ENCODE measurements at places on chromosomes 16 and 17.

- no peak for DNase-seq
Measured at GRCh38 chr17:60577147-60577915, 22.7 kb upstream of the PPM1D start.

GRCh38 chr16:969508-970385 lies 1.0 kb downstream of the LMF1 start:
- DNase-seq = no peak

GRCh38 chr16:876041-876335 lies 75.5 kb upstream of the GNG13 start:
- DNase-seq = no peak

DNA sequence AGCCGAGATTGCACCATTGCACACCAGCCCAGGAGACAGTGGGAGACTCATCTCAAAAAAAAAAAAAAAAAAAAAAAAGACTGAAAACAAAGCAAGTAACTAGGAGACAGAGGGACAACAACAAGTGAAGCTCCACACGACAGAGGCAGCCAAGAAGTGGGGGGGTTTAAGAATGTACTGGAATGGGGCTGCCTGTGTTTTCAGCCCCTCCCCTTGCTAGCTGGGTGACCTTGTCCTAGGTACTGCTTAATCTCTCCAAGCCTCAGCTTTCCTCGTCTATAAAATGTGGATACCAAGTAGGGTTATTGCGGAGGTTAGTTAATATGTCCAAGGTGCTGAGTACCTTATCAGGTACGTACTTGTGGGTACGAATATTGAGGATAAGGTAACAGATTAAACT lies 163.8 kb upstream of the CACNG5 start:
- no peak for DNase-seq

DNA sequence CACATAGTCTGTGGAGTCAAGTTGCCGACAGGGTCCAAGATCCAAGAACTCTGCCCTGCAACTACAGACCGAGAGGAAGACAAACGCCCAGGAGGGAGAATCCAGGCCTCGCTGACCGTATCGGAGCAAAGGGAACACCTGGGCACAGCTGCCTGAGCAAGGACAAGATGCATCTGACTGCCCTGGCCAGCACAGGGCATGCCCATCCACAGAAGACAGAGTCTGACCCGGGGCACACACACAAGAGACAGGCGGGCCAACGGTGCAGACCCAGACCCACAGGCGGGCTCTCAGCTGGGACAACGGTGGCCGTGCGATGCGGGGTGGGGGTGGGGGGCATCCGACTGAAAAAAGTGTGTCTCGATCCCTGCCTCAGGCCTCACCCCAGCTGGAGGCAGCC lies 6.2 kb downstream of the RAB40B start:
- no peak for DNase-seq

GRCh38 chr17:726271-726919 lies 6.0 kb upstream of the TLCD3A start:
- no peak for DNase-seq

DNA sequence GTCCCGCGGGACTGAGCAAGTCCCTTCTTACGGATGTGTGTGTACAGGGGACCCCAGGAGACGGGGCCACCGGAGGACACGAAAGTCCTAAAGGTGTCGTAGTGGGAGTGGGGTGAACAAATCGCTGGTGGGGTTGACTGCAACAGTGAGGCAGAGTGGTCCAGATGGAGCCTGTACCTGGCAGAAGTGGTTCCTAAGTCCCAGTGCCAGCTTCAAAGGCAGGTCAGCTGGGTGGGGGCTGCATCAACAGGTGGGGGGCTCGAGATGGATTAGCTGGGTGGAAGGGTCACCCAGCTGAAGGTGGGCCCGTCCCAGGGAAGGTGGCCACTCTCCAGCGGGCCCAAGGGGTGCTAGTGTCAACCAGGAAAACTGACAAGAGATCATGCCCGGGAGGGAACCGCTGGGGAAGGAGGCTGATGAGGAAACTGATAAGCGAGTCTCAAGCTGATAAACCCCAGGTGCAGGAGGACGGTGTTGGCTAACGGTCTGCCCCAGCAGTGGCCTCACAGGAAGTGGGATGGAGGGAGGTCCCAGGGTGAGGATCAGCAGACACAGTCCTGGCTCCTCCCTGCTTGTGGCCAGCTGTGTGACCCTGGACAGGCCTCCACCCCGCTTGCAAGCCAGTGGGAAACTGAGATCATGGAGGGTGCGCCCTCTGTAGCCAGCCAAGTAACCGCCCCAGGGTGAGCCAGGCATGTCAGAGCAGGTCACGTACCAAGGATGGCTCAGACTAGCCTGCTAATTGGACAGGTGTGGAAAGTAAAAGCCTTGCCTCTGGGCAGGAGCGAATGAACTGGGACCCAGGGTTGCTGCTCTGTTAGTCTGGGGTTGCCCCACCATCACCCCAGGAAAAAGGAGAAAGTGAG lies 1.0 kb downstream of the ORAI3 start:
- no peak for DNase-seq

- no peak for DNase-seq
Measured at GRCh38 chr16:66569131-66569530, 2.9 kb downstream of the CMTM1 start.

- DNase-seq = no peak
Measured at GRCh38 chr17:14355556-14355955, 54.7 kb downstream of the HS3ST3B1 start.

DNA sequence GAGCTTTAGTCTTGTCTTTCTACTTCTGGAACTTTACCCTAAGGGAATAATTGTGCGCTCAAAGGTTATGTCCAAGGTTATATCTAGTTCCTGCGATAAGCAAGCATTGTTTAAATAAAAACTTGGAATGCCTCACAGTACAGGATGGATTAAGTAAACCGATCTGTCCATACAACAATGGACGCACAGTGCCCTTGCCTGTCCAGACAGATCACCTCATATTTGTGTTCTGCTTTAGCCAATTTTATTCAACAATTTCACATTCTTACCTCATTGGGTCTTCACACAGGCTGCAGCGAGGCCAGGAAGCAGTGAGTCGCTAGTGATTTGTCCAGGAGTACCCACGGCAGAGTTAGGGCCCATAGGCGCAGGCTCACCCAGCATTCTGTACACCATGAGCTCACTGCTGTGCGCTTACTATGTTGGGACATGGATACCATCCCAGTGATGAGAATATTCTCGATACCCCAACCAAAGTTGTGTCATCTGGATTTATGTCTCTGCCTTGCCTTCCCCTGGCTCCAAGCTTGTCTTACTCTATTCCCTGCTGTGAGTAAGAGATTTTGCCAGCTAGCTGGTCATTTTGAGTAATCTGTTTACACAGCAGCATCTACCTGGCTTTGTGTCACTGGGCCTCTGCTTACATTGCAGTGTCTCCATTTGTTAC lies 39.8 kb downstream of the USP43 start:
- no peak for DNase-seq

All from NCI-H1092 treated with DMSO at 0.1 percent for 48 hours (cell line).